ENCODE measurements at places on chromosomes 13 and 19. TPM values are rescaled to one million over a fixed set of nuclear protein-coding genes. Genes with fewer than 3 reads are reported as not detected.

Gene PALM3
- total RNA-seq, result not detected

Gene UBE2L5
- not detected for total RNA-seq

Gene HNRNPA1L2
- 2.2 TPM for total RNA-seq

Gene BEST2
- total RNA-seq, result not detected

Gene PLEKHF1
- 4.8 TPM for total RNA-seq

Gene ELSPBP1
- not detected for total RNA-seq

Gene GPC6
- total RNA-seq, result under 0.01 TPM

Gene RDH8
- total RNA-seq, result not detected

Gene RUVBL2
- 139 TPM for total RNA-seq

Gene KIR3DL2
- total RNA-seq, result not detected

Gene SIGLEC12
- total RNA-seq, result not detected

Gene NCCRP1
- not detected for total RNA-seq

Gene NDUFS7
- total RNA-seq, result 67.7 TPM

Gene PRR36
- not detected for total RNA-seq

Gene LRRC4B
- not detected for total RNA-seq

Gene MYO9B
- 27.1 TPM for total RNA-seq

Gene CHMP2A
- total RNA-seq, result 112 TPM

Gene FGF22
- not detected for total RNA-seq

Gene ZNF429
- total RNA-seq, result 2.3 TPM

Gene ZNF491
- total RNA-seq, result 1.5 TPM

Gene SLC7A10
- not detected for total RNA-seq

Gene ZNF471
- 0.90 TPM for total RNA-seq

Gene MEIOSIN
- total RNA-seq, result not detected

Gene NR2F6
- total RNA-seq, result 32.9 TPM

Gene SIGLEC8
- total RNA-seq, result not detected

Data from dermis microvascular lymphatic vessel endothelial cell (primary cell).